ENCODE measurements at places on chromosomes 6 and 20.

- DNase-seq: peak; percentile 96
Observed at GRCh38 chr6:24494821-24495795, at the start of gene ALDH5A1. Gene ALDH5A1, plus strand, starts transcription at chr6:24494969. Its CDS starts 28 bp downstream, at chr6:24494997.

DNA sequence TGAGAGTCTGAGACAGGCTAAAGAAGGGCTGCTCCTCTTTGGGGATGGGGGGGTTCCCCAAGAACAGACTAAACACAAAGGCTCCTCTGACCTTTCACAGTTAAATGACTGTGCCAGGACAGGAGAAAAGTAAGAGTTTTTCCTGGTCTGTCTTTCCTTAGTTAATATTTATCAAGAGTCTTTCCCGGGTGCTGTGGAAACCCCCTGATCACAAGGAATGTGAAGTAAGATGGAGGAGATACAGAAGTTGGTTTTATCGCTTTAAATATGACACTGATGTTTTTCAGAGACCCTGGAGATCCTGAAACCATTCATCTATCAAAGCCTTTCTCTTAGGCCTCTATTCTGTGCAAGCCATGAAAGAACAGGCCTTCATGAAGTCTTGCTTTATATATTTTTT lies 105.8 kb downstream of the RNF144B start:
- DNase-seq: no peak

DNA sequence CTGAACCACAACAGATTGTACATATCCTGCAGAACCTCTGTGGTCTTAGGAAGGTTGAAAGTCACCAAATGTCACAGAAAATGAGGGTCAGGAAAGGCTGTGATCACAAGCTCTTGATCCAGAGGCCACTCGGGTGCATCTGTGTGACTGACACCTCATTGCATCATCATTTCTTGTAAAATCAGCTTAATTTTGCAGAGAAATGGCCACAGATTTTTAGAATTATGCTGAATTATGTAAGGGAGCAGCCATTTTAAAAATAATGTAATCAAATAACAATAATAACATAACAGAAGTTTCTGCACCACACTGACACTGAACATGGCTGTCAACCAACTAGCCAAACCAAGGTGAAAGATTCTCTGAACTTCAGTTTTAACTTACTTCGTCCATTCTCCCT lies 32.5 kb upstream of the PRND start:
- no peak for DNase-seq

DNA sequence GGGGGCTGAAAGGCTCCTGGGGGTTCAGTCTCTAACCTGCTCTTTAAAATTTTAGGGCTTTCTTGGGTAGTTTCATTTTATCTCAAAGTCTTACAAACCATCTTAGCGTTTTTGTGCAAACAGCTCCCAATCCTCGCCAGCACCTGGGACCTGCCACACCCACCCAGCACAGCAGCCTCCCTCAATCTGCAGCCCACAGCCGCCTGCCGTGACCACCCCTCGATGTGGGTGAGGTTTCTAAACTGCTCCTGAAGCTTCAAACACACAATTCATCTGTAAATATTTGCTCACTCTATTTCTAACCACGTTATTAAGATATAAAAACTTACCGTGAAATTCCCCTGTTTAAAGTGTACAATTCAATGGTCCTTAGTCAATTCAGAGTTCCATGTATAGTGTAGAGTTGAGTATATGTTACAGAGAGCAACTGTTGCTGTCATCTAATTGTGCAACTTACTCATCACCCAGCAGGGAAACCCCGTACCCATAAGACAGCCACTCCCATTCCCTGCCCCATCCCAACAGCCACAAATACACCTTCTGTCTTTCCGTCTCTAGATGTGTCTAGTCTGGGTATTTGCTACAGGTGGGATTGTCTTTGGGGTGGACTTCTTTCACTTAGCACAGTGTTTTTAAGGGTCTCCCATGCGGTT lies 381.0 kb downstream of the TAF4 start:
- no peak for DNase-seq

DNA sequence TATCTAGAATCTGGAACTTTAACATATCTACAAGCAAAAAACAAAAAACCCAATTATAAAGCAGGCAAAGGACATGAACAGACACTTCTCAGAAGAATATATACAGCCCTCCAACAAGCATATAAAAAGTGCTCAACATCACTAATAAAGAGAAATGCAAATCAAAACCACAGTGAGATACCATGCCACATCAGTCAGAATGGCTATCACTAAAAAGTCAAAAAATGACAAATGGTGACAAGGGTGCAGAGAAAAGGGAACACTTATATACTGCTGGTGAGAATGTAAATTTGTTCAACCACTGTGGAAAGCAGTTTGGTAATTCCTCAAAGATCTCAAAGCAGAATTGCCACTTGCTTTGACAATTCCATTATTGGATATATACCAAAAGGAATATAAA lies 215.0 kb upstream of the EYS start:
- DNase-seq: no peak

DNA sequence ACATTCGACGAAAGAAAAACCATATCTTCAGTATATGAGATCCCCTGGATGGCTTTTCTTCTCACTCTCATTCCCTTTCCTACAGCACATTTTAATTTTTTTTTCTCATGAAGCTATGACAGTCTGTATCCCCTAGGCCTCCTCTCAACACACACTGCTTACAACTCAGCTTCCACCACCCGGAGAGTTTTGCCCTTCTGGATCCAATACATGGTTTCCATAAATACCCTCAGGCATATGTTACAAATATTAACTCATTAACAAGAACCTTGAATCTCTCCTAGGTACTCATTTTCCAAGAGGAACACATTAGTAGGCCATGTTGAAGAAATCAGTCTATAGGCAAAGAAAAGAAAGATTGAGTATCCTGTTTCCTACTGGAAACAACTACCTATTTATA lies 44.0 kb downstream of the PAK5 start:
- no peak for DNase-seq

GRCh38 chr6:155377061-155377460 lies 62.8 kb upstream of the TFB1M start:
- DNase-seq: no peak

DNA sequence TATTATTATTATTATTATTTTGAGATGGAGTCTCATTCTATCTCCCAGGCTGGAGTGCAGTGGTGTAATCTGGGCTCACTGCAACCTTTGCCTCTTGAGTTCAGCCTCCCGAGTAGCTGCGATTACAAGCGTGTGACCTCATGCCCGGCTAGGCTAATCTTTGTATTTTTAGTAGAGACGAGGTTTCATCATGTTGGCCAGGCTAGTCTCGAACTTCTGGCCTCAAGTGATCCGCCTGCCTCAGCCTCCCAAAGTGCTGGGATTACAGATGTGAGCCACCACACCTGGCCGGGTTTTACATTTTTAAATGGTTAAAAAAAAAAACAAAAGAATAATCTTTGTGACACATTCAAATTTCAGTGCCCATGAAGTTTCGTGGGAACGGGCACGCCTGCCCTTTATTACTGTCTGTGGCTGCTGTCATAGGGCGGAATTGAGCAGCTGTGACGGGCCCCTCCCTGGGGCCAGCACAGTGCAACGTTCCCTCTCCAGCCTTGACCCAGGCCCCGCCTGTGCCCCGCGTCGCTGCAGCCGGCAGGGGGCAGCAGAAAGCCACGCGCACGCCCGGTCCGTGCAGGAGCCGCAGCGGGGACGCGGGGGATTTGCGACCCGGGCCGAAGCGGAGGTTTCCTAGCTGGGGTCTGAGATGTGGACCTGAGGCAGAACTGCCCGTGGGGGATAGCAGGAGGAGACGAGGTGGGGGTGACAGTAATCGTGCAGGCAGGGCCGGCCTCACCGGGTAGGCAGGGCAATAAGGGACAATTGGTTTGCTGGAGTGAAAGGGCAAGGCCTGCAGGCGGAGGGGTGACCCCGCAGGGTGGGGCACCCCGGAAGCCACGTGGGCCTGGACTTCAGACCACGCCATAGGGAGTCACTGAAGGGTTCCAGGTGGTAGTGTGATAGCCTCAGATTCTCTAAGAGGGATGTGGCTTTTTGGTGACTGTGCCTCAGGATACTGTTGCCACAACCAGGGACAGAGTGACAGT lies 54.3 kb downstream of the SYTL3 start:
- DNase-seq: peak; percentile 73

GRCh38 chr6:1498491-1499113 lies 109.2 kb downstream of the FOXF2 start:
- DNase-seq: no peak

DNA sequence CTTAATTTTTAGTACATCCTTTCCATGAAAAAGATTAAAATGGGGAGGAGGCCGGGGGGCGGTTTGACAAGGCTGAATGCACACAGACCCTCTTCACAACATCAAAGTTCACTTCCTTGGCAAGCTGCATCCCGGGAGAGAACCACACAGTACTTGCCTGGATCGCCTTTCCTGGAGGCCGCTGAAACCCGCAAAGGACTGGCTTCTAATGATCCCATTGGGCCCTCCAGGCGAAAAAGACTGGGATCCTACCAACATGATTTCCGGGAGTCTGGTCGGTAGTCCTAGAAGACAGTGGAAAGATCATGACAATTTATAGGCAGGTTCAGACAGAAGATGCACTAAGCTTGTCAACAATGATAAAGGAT lies 60.2 kb downstream of the RIPOR2 start:
- DNase-seq: no peak

GRCh38 chr6:81242624-81243023 lies 509.9 kb downstream of the TENT5A start:
- no peak for DNase-seq

DNA sequence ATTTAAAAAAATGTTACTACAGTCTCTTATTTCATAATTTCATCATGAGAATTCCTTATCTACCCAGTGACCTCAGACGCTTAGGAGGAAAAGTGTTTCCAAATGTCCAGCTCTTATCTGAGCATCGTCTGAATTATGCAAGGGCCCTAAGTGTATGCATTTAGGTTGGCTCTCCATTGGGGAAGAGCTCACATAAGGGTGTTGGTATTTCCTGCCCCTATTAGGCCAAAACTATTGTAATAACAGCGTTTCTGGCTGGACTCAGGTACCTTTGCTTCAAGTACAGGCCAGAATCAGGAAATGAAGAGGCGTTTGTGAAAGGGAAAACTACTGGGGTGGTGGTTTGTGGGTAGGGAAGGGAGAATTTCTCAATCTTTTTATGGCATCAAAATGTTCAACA lies 40.4 kb upstream of the SGK1 start:
- no peak for DNase-seq

DNA sequence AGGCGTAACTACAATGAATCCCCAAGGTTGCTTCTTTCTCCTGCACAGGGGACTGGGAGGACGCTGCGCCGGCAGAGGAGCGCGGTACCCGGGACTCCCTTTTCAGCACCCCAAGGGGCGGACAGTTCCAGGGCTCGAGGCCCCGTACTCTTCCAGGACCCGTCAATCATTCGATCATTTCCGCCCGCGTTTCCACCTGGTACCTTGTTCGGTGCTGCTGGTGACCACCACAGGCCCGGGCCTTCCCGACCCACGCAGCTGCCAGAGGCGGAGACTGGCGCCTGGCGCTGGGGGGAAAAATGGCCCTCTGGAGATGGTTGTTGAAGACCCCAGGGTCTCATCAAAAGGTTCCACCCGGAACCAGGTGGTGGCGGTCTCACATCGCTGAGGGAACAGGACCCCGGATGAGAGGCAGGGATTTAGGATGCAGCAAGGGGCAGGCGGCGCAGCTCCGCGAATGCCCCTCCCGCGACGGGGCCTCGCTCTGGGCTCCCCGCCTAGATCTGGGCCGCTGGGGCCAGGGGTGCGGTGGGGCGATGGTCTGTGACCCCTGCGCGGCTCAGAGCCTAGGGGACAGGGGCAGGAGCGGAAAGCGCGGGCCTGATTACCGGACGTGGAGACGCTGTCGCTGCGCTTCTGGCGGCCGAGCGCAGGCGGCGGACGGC lies 744 bp downstream of the VSX1 start:
- no peak for DNase-seq

GRCh38 chr6:53624502-53624901 lies 41.1 kb downstream of the KLHL31 start:
- DNase-seq: no peak

GRCh38 chr6:159084493-159085091 lies 39.8 kb upstream of the TAGAP start:
- no peak for DNase-seq

DNA sequence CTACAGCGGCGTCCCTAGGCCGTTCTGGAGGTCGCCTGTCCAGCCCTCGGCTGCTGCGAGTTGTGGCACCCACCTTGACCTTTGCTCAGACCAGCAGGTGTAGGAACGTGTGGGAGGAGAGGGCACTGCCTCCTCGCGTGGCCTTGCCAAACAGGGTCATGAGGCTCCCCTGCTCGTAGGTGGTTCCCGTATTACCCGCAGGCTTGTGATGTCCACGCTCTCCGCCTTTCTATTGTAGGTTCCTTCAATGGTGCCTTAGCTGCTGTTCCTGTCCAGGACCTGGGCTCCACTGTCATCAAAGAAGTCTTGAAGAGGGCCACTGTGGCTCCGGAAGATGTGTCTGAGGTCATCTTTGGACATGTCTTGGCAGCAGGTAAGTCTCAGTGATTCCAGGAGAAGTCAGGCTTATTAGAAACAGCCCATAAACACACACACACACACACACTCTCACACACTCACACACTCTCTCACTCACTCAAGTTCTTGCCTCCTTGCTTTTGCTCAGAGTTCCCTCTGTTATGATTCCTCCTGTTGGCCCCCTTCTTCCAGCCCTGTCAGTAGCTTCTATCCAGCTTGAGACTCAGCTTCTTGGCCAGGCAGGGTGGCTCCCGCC lies 942 bp downstream of the ACAT2 start:
- peak; percentile 18 for DNase-seq

DNA sequence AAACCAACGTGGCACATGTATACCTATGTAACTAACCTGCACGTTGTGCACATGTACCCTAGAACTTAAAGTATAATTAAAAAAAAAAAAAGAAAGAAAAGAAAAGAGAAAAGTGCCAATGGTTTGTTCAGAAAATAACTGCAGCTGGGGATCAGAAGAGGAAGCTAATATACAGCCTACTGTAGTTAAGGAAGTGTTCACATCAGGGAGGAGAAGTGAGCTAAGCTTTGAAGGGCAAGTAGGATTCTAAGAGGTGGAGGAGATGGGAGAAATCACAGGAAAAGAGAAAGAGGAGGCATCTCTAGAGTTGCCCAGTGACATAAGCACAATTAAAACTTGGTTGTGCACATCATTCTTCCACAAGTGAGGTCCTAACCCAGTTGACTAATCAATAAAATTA lies 214.4 kb upstream of the DTNBP1 start:
- no peak for DNase-seq

- DNase-seq: no peak
Observed at GRCh38 chr20:41621421-41621820, 3.2 kb upstream of the CHD6 start.

GRCh38 chr6:38755874-38756273 lies 40.8 kb downstream of the DNAH8 start:
- DNase-seq: no peak

- no peak for DNase-seq
Observed at GRCh38 chr6:150189122-150189521, 46.3 kb downstream of the PPP1R14C start.

GRCh38 chr20:10648651-10649050 lies 25.1 kb downstream of the JAG1 start:
- no peak for DNase-seq

- no peak for DNase-seq
Observed at GRCh38 chr20:478949-479429, 16.7 kb upstream of the TBC1D20 start.

DNA sequence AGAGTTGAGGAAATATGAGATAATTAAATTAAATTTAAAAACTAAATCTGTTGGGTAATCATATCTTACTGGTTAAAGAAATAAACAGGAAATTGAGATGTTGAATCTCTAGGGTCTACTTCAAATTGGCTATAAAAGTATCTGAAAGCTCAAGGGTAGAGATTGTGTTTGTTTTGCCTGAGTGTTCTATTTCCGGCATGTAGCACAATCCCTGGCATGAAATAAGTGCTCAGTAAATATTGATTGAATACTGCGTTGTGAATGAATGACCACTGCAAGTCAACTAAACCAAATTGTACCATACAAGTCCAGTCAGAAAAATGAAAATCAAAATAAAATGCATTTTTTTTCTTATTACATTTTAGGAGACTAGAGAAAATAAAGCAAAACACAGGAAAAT lies 709.8 kb downstream of the EPM2A start:
- no peak for DNase-seq
